CD4-positive, alpha-beta T cell treated with Interleukin-2 at 100 ng/mL for 4 hours (primary cell): ENCODE measurements at places on chromosomes 6 and 20.

DNA sequence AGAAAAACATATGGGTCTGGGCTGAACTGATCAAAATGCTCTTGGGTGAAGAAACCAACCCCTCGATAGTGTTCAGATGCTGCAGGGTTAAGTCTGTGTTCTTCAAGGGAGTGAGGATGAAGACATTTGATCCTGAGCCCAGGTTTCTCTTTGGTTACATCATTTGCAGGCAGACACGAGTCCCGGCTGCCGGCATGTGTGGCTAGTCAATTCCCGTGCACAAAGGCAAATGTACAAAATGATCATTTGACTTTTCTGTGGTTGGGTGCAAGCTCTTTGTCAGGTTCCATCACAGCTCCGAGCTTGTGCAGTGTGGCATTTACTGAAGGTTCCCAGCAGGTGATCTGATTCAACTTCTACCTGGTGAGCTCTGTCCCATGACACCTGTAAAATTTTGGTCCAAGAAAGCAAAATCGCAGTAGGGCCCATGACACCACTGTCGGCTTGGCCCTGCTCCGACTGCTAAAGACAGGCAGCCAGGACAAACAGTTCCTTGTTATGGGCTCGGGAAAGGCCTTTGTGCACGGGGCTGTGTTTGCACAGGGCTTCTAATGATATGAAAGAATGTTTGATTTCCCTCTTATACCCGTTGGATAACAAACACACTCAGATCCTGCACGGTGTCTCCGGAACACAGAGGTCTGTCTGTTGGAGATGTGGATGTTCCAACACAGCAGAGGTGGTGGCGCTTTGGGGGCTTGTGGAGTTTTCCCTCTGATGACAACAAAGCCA lies 46.9 kb downstream of the GJA10 start:
- no peak for DNase-seq

DNA sequence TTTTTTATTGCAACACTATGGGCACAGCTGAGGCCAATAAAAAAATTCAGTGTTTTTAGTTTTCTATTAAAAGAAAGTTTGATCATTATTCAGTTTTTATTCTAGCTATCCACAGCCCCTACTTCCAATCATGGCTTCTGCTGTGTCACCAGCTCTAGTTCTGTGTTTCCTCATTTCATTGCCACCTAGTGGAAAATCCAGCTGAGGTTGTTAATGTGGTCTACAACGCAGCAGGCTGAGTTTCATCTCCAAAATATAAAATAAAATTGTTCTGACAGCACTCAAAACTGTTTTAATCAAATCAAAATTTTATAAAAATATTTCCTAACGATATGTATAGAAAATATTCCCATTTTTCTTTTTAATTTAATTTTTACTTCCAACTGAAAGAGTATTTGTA lies 13.6 kb downstream of the COL9A1 start:
- DNase-seq: no peak

- DNase-seq: no peak
Observed at GRCh38 chr6:76593668-76594067, 521.2 kb upstream of the IMPG1 start.

DNA sequence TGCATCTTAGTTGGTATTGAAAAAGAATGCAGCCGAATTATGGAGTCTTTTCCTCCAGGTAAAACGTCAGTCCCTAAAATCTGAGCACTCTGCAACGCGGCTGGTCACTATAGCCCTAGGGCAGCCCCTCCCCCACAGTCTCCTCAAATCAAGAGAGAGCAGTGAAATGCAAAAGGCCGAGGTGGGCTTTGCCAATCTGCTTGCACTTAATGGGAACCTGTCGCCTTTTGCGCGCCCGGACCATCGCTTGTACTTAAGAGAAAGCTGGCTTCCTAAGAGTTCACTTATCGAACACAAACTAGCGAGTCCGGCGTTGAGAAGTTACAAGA lies 447 bp downstream of the MCM3 start:
- DNase-seq: no peak

DNA sequence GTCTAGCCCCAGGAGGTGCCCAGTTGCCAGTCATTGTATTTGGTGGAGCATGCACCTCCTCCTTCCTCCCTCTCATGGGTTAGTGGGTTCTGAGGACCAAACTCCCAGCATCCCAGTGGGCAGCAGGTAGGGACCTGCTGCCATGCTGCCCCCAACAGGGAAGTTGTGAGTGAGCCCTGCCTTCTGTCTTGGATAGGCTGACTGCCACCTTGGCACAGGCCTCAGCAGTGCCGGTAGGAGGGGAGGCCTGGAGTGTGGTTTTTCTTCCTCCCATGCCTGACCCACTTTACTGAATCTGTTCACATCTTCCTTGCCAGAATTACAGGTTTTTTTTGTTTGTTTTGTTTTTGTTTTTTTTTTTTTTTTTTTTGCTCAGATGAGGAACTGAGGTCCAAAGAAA lies 24.5 kb downstream of the PLCG1 start:
- DNase-seq: no peak

- DNase-seq: no peak
Observed at GRCh38 chr20:34701405-34702085, 2.6 kb upstream of the TP53INP2 start.

DNA sequence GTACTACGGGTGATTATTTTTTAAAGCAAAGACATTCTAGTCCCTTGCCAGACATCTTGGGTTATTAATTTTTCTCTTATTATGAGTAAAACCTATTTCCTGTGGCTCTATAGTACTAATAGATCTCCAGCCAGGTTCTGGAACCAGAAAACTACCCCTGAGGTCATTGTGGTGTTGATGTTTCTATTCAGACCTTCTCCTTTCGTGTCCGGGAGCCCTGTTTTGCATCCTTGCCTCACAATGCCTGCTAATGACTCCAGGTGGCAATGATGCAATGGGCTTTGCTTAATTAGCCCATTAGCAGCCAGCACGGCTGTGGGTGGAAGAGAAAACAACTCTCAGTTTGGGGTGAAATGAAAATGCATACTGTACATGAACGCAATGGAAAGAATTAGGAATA lies 62.9 kb upstream of the ARG1 start:
- no peak for DNase-seq

- no peak for DNase-seq
Observed at GRCh38 chr20:51917886-51918535, 115.7 kb upstream of the SALL4 start.

GRCh38 chr6:71608646-71609045 lies 277.7 kb upstream of the RIMS1 start:
- no peak for DNase-seq

- DNase-seq: no peak
Observed at GRCh38 chr6:4848382-4849068, 72.3 kb downstream of the CDYL start.

DNA sequence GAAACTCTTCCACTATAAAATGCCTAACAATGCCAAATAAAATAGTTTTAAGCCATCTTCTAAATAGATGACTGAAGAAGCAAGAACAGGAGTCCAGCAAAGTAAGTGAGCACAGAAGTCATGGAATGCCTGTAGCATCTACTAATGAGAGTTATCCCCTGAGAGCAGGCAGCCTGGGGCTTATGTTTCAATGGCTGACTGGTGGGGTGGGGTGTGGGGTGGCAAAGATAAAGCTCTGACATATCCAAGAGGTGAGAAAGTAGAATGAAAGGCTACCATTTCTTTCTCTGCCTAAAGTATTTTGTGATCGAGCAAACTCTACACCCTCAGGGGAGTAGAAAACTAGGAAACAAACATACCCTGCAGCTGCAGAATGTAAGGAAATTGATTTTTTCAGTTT lies 348.8 kb downstream of the TFAP2B start:
- no peak for DNase-seq

GRCh38 chr6:119096721-119097565 lies 18.5 kb upstream of the FAM184A start:
- no peak for DNase-seq

DNA sequence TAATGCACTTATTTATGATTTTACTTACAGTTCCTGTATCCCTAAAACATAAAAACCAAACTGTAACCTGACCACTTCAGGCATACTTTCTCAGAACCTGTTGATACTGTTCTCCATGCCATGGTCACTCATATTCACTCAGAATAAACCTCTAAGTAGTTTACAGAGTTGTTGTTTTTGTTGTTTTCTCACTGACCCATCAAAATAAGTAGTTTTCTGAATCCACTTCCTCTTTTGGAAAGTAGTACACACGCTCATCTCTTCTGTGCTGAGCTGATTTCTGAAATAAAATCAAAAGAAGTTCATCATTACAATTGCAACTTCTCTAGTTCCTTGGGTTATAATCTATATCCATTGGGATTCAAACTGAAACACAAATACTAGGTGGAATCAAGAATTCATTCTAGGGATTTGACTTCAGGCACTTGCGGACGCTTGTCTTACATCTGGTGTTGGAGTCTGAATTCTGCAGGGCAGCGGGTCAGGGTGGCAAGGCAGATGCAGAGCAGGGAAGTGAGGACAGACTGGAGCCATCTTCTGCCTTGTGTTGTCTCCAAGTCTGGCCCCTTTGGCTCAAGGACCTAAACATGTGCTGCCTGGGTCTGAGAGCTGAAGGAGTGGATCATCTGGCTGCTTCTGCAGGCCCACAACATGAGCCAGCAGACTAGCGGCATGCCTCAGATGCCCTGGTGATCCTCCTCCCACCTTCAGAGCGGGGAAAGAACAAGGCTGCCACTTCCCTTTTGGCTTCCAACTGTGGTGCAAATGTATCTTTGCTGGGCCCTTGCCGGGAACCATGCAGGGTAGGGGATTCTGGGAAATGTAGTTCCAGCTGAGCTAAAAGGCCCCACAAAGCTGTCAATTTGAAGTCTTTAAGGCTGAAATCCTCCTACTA lies 167.9 kb upstream of the MYLIP start:
- DNase-seq: no peak

DNA sequence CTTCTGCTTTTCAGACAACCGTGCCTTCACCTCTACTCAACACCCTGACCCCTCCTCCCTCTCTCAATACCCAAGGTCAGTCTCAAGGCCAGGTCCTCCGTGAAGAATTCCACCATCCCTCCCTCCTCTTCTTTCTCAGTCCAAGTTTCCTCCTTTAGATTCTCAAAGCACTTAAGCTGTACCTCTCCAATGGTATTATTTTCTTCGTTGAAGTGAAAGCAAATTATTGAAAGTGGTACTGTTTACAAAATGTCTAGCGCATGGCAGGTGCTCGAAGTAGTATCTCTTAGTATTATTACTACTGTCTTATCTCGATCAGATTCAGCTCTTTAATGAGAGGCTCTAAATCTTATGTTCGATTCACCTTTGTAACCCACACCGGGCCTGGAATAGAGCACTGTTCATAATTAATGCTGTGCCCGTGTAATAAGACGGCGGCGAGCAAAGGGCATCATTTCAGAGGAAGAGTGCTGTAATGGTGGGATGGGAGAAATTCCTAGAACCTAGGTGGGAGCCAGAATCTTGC lies 593 bp upstream of the RALGAPB start:
- DNase-seq: no peak

GRCh38 chr6:11920566-11920965 lies 91.5 kb upstream of the HIVEP1 start:
- no peak for DNase-seq

GRCh38 chr6:157049133-157049532 lies 272.0 kb downstream of the ARID1B start:
- no peak for DNase-seq
